Muscle of leg (tissue), 16 donors: ENCODE measurements at places on chromosomes 11 and 22.

DNA sequence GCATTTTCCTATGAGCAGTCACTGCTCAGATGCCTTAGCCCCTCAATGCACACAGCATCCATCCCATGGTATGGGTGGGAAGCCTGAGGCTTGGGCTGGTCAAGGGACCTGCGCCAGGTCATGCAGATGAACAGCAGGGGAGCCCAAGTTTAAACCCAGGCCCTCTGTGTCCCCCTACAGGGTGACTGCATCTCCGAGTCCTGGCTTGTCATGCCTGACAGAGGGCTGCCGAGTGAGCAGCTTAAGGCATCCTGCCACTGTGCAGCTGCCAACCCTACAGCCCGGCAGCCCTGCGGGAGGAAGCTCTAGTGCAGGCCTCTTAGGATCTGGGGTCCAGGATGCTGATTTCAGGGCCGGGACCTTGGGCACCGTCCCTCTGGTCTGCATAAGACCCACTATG is 10.0 kb downstream of the IL2RB start:
- DNase-seq: no peak

- DNase-seq: no peak
Measured at GRCh38 chr11:64100360-64100759, 64.6 kb downstream of the FLRT1 start.

GRCh38 chr11:7573558-7574296 is 59.9 kb downstream of the PPFIBP2 start:
- DNase-seq: no peak

- DNase-seq: no peak
Measured at GRCh38 chr22:48699511-48699910, 1128.2 kb downstream of the BRD1 start.

DNA sequence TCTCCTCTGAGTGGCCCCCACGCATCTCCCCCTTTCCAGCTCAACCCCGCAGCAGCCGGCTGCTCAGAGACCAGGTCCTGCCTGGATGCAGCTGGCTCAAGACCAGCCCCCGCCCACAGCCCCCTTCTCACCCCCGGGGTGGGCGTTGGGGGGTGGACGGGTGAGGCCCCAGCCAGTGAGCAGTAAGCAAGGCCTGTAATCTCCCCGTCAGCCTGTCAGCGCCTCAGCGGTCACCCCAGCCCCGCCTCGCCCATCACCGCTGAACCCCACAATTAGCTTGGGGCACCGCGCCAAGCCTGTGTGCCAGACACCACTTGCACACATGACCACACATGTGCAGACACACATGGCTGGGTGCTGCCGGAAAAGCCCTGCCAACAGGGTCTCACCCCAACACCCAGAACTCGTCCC is 5.9 kb downstream of the PLXNB2 start:
- DNase-seq: no peak

- DNase-seq: peak; percentile 9
Measured at GRCh38 chr11:113615098-113615497, 91.0 kb downstream of the TMPRSS5 start.

- DNase-seq: peak; percentile 61
Measured at GRCh38 chr22:29184849-29185490, 20.7 kb upstream of the EMID1 start.

- no peak for DNase-seq
Measured at GRCh38 chr22:31962387-31963125, 18.2 kb downstream of the YWHAH start.

GRCh38 chr11:69702239-69702691 is 1.6 kb downstream of the FGF19 start:
- DNase-seq: no peak

DNA sequence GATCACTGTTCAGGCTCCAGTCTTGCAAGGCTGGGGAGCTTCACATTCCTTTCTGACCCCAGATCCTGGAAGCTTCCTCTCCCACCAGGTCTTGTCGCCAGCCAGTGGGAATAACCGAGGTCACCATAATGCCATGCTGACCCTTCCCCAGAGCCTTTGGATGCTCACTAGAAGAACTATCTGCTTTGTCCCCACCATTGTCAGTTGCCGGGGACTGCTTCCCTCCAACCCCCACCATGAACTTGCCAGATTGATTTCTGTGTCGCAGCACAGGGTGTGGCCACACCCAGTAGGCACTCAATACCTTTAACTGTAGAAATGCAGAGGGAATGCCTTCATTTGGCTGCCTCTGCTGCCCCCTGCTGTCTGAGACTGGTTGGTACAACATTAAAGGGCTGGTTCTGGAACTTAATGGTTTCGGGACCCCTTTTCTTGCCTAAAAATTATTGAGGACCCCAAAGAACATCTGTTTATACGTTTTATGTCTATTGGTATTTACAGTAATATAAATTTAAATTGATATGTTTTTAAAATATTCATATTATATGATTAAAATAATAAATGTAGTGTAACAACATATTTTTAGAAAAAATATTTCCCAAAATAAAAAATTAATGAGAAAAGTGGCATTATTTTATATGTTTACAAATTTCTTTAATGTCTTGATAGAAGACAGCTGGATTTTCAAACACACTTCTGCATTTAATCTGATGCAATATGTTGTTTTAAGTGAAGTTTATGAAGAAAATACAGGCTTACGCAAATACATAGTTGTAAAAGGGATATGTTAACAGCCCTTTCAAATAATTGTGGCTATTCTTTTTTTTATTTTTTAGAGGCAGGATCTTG is 6.7 kb upstream of the GDPD5 start:
- peak; percentile 65 for DNase-seq

- no peak for DNase-seq
Measured at GRCh38 chr22:19341500-19341899, 50.0 kb upstream of the CLTCL1 start.

GRCh38 chr11:1862588-1863351 is 9.9 kb downstream of the LSP1 start:
- DNase-seq: no peak

- DNase-seq: no peak
Measured at GRCh38 chr11:22342211-22343031, 4.2 kb downstream of the SLC17A6 start.

GRCh38 chr11:6405052-6405667 is 13.7 kb downstream of the APBB1 start:
- peak; percentile 69 for DNase-seq

- DNase-seq: no peak
Measured at GRCh38 chr11:117621226-117621625, 175.8 kb downstream of the DSCAML1 start.

DNA sequence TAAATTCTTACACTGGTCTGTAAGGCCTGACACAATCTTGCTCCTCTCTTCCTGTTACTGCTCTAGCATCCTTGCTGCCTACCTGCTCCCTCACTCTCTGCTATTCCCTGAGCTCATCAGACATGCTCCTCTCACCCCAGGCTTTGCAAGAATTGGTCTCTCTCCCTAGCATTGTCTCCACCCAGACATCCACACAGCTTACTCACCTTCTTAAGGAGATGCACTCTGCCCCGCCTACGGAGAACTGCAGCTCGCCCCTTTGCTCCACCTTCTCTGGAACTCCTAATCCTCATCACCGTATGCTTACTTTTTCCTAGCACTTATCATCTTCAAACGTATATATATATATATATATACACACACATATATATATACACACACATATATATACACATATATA is 23.3 kb upstream of the TMPRSS5 start:
- DNase-seq: no peak

DNA sequence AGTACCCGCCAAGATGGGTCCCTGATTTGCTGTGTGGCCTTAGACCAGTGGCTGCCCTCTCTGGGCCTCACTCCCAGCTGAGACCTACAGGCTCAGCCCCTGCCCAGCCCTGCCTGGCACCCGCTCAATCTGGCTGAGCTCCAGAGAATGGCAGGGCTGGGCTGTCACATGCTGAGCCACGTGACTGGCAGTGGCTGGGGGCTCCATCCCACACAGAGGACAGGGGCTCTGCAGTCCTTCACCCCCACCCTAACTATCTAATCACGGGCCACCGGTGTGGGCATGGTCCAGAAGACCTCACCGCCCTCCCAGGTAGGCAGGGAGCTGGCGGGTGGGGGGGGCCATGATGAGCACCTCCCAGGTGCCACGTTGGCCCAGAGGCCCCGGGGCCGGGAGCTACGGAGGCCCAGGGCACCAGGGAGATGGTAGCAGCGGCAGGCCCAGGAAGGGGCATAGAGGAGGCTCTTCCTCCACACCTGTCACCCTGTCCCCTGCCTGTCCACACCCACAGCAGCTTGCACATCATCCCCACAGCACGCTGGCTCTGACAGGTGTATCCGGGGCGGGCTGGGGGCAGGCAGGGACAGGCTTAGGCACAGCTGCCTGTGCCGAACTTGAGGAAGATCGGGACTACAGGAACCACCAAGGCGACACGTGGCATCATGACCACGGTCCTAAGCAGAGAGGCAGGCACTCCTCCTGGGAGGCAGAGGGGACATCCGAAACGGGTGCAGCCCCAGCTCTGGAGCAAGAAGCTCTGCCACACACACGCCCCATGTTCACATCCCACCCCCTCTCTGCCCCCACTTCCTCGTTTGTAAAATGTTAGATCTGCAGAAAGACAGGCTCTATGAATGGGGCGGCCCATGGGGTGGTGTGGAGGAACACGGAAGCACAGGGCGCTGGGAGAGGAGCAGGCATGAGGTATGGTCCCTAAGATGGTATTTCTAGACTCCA is 1.5 kb upstream of the ALDH3B1 start:
- DNase-seq: peak; percentile 58

DNA sequence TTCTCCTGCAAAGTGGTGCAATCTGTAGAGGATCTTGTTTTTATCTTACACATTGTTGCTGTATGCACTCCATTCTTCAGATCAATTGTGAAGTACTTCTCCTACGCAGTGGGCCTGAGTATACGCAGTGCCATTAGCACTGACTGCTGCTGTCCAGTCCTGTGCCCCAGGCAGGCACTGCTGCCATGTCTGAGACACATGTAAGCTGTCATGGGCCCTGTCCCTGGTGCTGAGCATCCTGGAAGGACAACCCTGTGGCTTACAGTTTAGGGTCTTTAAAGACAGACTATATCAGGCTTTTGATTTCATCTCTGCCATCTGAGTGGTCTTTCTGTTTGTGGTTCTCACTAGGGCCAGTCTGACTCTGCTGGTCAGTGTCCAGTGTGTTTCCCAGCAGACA is 44.8 kb upstream of the PTPN5 start:
- DNase-seq: no peak

GRCh38 chr22:46025225-46025972 is 48.4 kb upstream of the WNT7B start:
- DNase-seq: no peak

DNA sequence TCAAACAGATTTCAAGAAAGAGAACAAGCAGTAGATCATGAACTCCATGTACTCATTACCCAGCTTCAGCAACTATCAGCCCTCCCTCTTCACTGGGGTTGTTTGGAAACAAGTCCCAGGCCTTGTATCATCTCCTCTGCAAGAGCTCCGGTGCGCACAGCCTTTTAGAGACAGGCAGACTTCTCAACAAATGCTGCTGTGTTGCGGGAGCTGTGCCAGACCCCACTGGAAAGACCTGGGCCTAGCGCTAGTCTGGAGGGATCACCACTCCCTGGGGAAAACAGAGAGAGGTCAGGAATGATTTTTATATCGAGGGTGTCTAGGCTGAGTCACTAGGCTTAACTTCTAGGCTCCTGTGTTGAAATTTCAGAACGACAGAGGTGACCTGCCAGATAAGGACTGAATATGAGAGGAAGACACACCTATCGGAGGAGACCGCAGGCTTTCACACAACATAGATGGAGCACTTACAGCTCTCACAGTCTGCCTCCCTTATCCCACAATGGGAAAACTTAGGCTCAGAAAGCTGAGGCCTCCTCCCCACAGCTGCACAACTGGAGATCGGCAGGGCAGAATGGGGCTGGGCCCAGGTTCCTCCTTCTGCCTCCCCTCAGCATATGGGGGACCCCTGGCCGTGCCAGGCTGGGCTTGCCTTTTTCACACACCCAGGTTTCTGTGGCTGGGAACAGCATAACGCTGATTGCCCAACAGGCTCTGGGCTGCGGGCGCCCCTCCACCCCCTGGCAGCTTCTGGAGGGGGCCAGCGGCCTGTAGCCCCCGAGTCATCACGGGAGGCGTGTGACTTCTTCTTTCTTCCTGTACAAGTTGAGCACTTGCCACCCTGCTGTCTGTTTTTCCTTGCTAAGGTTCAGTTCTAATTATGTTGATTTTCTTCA is 86.0 kb downstream of the PKNOX2 start:
- no peak for DNase-seq

- no peak for DNase-seq
Measured at GRCh38 chr11:2644844-2645778, 54.7 kb downstream of the KCNQ1OT1 start.

- peak; percentile 76 for DNase-seq
Measured at GRCh38 chr11:78467931-78468330, 50.3 kb upstream of the GAB2 start.

- no peak for DNase-seq
Measured at GRCh38 chr22:38940811-38941384, 16.5 kb upstream of the APOBEC3A start.

GRCh38 chr11:86588566-86589090 is 83.8 kb downstream of the ME3 start:
- DNase-seq: no peak

GRCh38 chr22:41925783-41926460 is 684 bp downstream of the TNFRSF13C start:
- DNase-seq: peak; percentile 63

DNA sequence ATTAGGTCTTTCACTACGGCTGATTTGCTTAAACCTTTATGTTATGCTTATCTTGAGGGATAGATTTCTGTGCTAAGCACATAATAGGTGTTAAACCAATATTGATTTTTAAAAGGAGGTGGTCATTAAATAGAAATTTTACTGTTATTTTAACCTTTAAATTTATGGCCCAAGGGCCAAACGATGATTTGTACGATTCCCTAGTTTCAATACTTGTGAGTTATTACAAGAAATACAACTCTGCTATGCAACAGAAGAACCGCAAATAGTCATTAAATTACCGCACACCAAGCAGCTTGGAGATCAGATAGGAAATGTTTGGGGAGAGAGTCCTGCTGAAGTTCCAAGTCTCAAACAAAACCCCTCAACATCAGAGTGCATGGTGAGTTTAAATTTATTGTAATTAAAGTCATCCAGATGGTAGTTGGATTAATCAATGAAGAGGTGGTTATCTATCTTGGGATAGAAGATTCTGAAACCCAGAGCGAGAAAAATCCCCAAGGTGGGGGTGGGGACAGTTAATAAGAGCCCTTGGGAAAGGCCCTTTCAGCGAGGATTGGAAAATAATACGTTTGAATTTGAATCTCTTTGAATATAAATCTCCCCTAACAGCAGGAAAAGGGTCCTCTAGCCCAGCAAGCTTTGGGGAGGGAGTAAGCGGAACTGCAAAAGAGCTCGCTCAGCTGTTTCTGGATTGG is 805 bp upstream of the QSER1 start:
- peak; percentile 79 for DNase-seq
